ENCODE measurements at places on chromosomes 1 and 21.
A peak's percentile ranks its signal among the peaks of the same experiment; 100 is the strongest.

DNA sequence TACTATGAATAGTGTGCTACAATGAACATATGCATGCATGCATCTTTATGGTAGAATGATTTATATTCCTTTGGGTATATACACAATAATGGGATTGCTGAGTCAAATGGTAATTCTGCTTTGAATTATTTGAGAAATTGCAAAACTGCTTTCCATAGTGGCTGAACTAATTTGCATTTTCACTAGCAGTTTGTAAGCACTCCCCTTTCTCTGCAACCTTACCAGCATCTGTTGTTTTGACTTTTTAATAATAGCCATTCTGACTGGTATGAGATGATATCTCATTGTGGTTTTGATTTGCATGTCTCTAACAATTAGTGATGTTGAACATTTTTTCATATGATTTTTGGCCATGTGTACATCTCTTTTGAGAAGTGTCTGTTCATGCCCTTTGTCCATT, 24.0 kb upstream of the DIRAS3 start:
- DNase-seq = no peak

GRCh38 chr21:36765229-36765628, 66.3 kb downstream of the SIM2 start:
- no peak for DNase-seq

DNA sequence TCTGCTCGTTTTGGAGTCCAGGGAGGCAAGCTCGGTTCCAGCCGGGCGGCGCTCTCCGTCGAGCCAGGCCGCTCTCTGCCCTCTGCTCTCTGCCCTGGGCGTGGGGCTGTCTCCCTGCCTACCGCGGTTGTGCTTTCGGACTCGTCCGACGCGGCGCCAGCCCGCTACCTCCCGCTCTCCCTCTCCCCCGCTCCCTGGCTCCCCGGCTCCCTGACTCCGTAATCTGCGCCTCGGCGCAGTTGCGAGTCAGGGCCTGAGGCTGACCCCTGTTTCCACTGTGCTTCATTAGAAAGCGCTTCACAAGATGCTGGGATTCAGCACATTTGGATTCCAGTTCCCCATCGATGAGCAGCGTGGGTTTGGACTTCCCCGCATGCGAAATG, 2.2 kb downstream of the SOX13 start:
- no peak for DNase-seq

DNA sequence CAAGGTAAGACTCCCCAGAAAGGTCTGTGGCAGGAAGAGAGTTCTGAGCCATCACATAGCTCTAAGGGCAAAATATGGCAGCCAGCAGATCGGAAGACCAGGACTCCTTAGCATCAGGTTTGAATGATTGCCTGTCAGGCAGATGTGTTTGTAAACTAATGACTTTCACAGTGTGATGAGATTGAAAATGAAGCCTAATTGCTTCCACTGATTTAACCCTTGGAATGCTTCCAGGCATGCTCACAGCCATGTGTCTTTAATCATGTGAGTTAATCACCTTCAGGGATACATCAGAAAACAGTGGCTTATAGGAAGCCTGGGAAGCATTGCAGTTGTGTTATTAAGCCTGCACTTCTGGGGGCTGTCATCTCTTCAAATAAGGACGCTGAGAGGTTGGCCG, 82.8 kb downstream of the LRRC53 start:
- DNase-seq = peak; percentile 93

DNA sequence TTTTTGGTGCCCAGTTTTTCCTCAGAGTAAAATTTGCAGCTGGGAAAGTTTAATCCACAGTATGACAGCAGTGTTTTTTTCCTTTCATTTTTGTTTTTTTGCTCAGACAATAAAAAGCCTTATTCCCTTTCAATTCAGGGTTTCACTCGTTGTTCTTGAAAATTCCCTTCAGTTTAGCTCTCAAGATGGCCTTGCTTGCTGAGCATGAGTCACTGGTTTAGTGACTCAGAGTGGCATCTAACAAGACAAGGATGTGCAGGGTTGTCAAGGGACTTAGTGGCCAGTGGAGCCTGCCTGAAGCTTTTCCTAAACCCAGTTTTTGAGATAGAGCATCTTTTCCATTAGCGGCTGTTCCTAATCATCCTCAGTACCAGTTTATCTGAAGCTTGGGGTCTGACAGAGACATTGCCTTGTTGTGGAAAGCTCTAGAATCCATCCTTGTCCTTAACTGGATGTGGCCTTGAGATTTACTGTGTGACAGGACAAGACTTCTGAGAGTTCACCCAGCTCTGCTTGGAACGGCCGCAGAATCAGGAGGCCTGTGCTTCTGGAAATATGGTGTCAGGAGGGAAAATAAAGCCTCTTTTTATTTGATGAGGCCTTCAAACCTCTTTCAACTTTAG, 48.4 kb upstream of the DNAJC6 start:
- peak; percentile 5 for DNase-seq

DNA sequence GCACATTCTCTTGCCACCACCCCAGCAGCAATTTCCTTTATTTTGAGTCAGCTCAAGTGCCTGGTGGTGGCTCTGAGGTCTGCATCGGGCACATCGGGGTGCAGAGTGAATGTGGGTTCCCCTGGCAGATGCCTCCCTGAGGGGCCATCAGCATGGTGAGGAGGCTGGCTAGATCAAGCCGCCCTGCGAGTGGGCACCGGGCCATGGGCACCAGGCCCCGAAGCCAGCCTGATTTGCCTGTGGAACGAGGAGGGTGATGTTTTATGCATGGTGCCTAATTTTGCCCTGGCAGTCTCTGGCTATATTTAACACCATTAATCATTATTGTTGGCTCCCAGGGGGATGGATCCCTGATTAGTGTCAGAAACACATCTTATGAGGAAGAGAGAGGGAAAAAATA, 36.3 kb downstream of the ACTL8 start:
- no peak for DNase-seq

DNA sequence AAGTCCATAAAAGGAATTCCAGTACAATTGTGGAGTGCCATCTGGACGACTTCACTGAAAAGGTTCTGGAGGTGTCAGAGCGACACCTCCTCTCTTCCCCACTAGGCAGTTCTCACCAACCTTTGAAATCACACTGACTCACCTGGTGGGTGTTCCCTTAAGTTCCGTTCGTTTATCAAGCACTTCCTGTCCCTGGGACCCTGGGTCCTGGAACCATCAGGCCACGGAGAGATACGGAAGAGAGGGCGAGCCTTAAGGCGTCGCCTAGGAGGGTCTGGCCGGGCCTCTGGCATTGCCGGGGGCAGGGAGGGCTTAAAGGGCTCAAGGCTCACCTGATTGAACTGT, 317 bp downstream of the SPAG17 start:
- DNase-seq = peak; percentile 79

DNA sequence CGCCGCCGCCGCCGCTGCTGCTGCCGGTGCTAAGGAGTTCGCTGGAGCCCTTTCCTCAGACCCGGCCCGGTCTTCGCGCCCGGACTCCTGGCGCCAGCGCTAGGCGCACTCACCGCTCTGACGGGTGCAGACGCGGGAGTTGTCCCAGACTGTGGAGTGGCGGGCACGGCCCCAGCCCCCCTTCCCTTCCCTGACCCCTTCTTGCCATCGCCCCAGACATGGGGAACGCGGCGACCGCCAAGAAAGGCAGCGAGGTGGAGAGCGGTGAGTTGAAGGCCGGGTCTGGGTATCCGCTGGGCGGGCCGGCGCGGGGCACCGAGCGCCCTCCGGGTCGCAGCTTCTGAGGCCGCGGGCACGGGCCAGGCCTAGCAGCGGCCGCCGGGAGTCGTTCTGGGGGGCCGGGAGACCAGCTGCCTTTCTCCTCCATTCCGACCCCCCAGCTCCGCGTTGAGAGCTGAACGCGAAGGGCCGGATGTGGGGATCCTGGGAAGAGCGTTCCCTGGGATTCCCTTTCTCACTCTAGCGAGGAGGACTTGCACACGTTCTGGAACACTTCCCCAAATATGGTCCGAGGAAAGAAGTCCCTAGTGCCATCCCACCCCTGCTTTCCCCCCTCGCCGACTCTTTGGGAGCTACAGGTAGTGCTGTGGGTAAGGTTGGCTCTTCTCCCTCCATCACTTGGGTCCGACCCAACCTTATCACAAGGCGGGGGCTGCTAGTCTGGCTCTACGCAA, 65.8 kb upstream of the PRKACB start:
- peak; percentile 71 for DNase-seq

DNA sequence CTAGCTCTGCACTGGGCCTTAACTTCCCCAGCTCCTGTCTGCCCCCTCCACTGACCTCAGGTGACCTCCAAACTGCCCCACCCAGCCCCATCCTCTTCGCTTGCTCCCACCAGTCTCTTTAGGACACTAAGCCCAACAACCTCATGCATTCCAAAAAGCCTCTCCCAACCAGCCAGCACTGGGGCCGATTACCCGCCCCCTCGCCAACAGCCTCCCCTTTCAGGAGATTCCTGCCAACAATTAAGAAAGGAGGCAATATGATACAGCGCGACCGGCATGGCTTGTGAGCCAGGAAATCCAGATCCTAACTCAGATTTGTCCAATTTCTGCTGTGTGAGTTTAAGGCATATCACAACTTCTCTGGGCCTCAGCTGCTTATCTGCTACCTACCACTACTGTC, 14.7 kb downstream of the KANK4 start:
- no peak for DNase-seq

- no peak for DNase-seq
Observed at GRCh38 chr1:217896490-217896889, 265.3 kb downstream of the SPATA17 start.

DNA sequence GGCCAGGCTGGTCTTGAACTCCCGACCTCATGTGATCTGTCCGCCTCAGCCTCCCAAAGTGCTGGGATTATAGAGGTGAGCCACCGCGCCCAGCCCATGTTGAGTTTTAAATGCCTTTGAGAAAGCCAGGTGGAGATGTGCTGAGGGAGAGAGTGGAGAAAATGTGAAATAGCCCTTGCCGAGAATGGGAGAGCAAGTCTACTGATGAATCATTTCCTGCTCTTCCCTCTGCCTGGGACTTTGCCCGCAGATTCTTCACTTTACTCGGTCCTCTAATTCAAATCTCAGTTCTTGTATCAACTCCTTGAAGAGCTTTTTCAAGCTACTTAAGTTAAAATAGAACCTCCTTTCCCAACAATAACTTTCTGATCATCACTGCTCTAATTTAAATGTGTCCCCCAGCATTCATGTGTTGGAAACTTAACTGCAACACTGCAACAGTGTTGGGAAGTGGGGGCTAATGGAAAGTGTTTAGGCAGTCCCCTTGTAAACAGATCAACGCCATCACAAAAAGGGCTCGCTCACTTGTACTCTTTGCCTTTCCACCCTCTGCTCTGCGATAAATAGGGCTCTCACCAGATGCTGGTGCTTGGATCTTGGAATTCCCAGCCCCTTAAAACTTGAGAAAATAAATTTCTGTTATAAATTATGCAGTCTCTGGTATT, 27.8 kb downstream of the OSBPL9 start:
- DNase-seq = no peak

DNA sequence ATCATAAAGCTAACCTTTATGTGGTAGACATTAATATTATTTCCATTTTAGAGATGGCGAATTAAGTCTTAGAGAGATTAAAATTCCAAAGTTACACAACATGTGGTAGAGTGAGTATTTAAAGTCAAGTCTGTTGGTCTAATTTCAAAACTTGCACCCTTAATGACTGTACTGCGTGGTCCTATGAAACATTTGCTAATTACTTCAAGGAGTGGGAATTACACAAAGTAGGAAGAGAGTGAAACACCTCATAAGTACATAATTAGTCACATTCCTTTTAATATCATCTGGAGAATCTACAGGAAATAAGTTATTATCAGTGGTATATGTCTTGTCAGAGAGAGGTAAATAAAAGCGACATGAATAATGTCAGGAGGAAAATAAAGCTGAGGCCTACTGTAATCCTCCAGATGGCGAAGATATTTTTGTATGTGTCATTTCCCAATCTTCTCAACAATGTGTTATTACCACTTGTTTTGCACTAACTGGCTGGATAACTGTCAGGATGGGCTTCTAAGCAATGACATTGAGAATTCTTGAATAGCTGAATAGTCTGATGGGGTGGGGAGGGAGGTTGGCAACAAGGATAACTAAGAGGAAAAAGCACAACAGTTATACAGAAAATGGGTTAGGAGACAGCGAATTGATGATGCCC, 95.5 kb downstream of the TNFSF18 start:
- DNase-seq = no peak

DNA sequence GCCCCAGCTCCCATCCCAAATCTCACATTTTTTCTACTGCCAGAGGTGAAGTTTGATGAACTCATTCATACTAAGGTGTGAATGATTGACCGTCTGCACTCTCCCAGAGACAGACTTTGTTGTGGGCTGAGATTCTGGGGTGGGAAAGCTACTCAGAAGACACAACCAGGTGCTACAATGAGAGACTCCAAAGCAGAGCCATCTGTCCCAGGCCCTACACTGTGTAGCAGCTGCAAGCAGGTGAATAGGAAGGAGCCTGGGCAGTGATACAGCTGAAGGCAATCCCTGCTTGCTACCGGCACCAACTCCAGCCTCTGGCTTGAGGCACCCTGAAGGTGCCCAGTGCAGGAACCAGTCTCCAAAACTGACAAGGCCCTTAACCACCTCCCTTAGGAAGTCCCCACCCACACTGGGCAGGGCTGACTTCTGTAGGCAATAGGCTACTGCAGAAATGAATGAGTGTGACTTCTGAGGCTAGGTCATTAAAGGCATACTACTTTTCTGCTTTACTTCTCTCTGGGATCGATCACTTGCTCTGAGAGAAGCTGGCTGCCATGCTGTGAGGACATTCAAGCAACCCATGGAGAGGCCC, 79.7 kb upstream of the RUNX3 start:
- no peak for DNase-seq

GRCh38 chr21:28431022-28431421, 561.7 kb downstream of the LTN1 start:
- DNase-seq = no peak

- peak; percentile 97 for DNase-seq
Observed at GRCh38 chr1:37438869-37439343, 35.5 kb upstream of the ZC3H12A start.
